ENCODE measurements at places on chromosomes 6 and 20.

DNA sequence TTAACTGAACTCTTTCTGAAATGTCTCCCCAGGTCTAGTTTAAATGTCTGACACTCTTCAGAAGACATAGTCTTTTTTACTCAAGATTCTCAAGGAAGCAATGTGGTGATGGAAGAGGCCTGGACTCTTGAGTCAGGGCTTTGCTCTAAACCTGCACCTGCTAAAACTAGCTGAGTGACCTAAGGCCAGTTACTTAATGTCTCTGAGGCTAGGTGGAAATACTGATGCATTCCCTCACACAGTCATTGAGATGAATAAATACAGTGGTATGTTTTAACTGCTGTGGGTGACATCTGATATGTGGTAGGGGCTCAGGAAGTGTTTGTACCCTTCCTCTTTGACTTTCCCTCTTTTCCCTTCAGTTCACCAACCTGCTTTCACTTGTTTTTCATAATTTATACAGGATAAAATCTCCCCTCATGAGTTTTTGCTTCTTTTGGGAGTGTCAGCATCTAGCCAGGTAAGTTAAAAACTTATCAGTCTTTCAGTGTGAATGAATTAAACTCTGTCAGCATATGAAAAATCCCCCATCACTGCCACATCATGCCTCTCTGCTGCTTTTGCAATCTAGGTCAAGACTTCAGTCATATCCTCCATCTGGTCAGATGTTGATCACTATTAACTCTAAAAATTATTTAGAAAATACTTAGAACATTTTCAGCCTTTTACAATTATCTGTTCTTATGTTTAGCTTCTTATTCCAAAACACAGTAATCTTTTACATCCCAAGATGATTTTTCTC is 178.7 kb upstream of the TNFAIP3 start:
- DNase-seq, result no peak

DNA sequence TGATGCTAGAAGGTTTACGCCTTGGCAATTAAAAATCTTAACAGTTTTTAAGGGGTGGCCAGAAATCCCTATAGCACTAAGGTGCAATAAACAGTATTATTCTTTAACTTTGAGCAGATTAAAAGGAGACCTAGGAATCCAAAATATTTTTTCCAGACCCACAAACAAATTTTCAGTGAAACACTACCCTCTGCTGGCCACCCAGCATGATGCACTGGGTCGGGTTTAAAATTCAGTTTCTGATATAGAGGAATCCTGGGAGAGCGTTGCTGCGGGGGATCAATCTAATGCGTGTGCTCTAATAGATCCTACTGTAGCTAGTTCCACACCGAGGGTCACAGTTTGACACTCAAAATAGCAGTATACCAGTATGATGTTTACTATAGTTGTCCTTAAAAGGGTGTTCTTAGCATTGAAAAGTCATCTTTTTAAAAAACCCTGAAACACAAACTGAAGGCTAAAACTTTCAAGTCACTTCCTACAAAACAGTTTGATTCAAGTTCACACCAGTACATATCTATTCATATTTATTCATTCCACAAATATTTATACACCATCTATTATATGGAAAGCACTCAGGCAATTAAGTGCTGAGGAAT is 10.2 kb downstream of the UBE3D start:
- no peak for DNase-seq

DNA sequence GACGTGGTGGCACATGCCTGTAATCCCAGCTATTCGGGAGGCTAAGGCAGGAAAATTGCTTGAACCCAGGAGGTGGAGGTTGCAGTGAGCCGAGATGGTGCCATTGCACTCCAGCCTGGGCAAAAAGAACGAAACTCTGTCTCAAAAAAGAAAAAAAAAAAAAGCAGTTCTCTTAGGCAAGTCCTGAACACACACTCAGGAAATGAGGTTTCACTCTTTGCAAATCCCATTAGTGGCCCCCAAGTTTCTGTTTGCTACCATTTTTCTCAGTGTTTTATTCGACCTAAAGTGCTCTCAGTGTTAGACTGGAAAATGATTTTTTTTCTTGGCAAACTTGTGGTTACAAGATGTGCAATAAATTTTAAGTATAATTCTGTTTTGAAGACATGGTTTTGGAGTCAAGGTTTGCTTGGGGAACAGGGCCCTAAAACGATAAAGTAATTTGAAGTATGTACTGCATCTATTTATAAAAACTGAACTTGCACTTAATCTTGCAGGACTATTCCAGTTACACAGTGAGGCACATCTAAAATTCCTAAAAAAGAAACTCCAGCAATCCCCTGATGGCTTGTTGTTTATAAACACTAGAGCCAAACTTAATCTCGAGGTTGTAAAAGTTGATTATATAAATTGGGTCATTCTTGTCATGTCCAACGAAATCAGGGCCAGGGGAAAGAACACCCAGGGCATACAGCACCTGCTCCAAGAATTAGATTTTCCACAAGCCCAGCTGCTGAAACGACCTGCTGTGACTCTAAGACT is 42.6 kb downstream of the MAP1LC3A start:
- DNase-seq, result no peak

DNA sequence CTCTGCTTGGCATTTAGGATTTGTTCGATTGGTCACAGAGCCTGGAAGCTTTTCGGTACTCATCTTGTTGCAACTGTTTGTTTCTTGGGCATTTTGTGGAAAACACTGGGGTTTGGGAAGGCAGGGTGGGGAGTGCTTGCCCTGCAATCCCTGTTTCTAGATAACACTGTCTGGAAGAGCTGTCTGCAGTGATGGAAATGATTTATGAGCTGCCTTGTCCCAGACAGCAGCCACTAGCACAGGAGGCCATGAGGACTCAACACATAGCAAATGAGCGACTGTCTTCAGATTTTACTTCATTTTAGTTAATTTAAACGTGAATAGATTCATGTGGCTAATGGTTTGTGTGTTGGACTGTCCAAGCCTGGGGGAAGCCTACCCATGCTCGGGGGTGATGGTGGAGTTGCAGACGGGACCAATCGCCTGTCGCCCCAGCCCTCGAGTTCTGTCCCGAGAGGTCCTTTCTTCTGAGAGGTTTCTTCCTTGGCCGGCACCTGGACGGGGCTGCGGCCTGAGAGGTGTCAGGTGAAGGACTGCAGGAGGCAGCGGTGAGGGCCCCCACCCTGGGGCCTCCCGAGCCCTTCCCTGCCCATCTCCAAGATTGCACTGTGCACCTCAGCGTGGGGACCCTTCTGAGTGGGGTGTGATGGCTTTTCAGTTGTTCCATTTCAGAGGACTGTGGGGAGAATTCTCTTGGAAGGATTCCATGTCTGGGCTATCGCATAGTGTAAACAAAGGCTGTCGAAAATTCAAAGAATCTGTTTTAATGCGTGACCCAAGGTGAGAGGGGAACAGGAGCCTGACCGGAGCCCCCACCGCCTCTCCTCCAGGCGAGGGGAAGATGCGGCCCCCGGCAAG is 55.4 kb downstream of the SMOC2 start:
- DNase-seq, result no peak

DNA sequence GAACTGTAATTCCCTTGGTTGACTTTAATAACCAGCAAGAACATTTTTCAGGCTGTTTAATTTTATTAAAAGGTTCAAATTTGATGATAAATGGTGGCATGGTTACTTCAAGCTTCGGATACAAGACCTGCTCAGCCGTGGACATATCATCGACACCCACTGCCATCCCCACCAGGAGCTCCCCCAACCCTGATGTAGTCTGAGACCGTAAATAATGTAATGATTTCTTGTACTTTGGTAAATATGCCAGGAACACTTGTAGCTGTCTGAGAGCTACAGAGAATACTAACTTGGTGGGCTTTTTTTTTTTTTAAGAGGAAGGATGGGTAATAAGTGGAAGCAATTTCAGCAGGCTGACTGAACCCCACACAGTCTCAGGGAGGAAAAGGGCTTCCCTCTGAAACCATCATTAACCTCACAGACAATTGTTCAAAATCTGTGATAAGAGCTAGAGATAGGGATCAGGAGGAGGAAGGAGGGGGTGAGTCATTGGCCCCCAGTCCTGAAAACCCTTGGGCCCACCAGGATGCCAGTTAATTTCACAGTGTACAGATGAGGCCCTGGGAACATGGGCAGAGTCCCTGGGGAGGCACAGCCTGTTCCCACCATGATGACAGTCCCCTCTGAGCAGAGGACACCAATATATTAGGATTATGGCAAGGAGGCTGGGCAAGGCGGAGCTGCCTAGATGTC is 56.0 kb downstream of the APCDD1L start:
- no peak for DNase-seq

DNA sequence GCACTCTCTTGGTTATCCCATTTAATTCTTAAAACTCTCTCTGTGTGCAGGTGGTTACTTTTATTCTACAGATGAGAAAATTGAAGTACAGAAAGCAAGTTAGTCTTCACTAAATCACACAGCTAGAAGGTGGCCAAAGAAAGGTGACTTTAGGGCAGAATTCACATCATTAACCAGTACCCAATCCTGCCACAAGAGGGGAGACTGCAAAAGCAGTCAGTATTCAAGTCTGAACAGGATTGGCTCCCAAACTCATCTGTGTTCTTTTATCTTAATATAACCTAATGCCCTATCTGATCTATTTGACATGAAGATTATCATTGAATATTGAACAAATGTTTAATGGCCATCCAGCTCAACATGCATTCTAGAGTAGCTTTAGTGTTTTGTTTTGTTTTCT is 225.3 kb upstream of the FAM83B start:
- DNase-seq, result no peak

- no peak for DNase-seq
Observed at GRCh38 chr6:25016014-25016720, 80.4 kb upstream of the RIPOR2 start.

GRCh38 chr6:119536666-119537065 is 187.1 kb upstream of the MAN1A1 start:
- DNase-seq, result no peak

DNA sequence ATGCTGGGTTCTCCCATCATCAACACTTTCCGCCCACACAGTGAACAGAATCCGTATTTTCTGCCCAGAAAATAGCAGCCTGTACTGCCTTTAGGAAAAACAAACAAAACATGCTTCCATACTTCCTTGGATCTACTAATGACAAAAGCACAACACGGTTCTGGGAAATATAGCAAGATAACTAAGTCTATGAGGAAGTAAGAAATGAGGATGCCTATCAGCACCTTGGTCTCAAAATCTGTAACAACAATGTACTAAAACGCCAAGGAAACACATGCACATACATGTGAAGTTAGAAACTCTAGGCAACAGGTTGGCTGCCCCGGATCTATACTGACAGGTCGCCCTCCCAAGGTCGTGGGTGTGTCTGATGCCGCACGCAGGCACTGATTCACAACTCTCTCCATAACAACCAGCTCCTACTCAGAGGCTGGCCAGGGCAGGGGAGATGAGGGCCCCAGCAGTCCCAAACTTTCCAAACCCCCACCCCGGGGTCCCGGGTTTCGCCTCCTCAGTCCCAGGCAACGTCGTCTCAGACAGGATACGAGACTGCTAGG is 710 bp downstream of the BTBD9 start:
- no peak for DNase-seq

DNA sequence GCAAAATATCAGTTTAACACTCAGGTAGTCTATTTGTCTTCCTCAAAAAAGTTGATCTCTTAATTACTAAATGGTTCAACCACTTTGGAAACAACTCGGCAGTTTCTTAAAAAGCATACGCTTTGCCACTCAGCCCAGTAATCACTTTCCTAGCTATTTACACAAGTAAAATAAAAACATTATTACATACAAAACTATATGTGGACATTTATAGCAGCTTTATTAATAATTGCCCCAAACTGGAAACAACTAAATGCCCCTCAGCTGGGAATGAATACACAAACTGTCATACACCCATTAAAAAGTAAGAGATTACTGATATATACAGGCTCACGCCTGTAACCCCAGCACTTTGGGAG is 7.4 kb downstream of the EEF1A1 start:
- DNase-seq, result no peak

- no peak for DNase-seq
Observed at GRCh38 chr20:35117196-35117595, 24.6 kb upstream of the TRPC4AP start.

- no peak for DNase-seq
Observed at GRCh38 chr6:132623106-132623845, 799 bp downstream of the TAAR2 start.

- DNase-seq, result no peak
Observed at GRCh38 chr20:44500221-44500620, 21.6 kb downstream of the SERINC3 start.

GRCh38 chr6:90144928-90145555 is 151.6 kb downstream of the BACH2 start:
- DNase-seq, result no peak

DNA sequence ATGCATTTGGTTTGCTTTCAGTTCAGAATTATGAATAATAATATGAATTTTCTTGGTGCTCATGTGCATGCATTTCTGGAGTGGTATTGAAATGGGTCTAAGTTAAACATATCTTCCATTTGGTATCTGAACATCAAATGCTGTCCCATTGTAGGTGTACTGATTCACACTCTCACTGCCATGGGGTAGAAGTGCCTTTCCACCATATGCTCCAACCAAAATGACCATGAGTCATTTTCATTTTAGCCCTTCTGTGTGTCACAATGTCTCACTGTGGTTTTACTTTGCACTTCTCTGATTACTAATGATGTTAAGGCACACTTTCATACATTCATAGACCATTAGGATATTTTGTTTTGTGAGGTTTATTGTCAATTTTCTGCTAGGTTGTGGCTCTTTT is 211.9 kb downstream of the HAO1 start:
- DNase-seq, result no peak

- DNase-seq, result no peak
Observed at GRCh38 chr6:42302411-42302810, 84.8 kb upstream of the MRPS10 start.

DNA sequence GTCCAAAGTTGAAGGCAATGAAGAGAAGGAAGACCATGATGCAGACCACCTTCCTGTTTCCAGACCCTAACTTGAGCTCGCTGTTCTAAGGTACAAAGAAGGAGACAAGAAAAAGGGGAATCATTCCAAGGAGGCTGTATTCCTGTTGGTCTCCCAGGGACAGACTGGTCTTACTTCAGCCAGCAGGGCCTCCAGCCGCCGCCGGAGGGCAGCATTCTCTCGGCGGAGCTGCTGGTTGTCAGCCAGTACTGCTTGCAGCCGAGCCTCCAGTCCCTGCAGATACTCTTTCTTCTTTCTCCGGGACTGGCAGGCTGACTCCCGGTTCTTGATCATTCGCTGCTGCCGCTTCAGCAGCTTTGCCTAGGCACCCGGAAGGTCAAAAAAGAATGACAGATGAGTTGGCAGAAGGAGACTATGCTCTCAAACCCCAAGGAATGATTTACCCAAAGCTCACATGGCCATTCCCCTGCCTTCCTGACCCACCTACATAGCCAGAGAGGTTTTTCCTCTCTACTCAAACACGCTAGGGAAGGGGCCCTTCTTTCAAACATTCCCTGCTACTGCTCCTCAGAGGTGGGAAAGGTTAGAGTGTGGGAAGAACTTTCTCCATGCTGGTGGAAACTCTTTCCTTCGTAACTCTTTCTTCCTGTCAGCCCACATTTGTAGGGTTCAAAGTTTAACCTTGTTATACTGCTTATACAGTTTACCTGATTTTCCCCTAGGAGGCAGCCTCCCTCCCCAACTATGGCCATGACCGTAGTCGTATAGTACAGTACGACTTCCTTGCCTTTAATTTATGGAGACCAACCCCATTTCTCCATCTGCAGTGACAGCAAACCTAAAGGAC is 9.0 kb downstream of the ATF6B start:
- DNase-seq, result peak; percentile 92

GRCh38 chr6:127851197-127851596 is 49.7 kb downstream of the THEMIS start:
- no peak for DNase-seq

Data from psoas muscle (tissue), 8 donors.